ENCODE measurements at places on chromosomes 5 and 9.

- no peak for DNase-seq
These were observed 13.4 kb upstream of the RAD23B start for GRCh38 chr9:107269681-107270080.

DNA sequence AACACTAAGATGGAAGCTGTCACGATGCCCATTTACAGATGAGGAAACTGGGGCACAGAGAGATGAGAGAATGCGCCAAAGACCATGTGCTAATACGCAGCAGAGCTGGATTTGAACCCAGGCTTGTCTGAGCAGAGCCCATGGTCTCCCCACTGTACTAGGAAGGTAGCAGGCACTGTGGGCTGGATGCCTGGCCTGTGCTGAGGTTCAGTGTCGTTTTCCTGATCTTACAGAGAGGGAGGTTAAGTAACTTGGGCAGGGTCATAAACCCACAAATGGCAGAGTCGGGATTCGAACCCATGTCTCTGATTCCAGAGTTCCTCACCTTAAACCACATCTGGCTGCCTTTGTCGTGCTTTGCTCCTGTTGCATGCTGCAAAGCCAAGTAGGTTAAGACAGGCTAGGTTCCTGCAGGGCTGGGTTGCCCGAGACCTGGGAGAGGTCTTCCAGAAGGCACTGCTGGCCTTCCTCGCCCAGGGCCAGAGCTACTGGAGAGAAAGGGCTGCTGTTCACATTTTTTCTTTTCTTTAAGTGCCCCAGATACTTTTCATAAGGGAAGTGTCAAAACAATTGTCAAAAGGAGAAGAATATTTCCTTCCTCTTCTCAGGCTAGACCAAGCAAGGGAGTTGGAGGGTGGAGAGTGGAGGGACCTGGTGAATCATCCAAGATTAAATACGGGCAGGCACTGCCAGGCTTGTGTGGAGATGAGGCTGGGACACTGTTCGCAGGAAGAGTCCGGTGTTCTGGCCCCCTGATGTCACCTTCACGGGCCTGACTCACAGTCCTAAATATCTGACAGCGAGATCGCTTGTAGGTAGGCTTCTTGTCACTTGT, 3.2 kb downstream of the NEK6 start:
- no peak for DNase-seq

DNA sequence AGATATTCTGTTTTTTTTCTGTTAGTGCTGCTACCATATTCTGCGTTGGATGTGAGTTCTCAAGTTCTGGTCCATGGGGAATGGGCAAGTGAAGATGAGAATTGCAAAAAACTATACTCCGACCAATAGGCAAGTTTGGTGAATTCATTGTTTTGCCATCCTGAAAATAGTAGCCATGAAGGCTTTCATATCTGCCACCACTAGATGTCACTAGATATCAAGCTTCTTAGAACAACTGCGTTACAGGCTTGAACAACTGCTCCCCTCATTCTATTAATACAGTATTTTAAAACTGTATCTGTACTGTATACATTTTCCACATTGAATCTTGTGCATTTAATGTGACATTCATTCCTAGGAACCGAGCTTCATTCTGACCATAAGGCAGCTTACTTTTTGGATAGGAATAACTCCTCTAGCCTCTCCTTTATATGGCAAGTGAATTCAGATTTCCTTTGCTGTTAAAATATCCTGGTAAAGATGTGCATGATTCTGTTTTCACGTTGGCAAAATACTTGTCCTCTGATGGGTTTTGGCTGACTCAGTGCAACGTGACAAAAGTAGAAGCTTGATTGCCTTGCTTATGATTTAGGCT, 163.6 kb downstream of the SREK1 start:
- DNase-seq: peak; percentile 63

- DNase-seq: no peak
These were observed 22.5 kb upstream of the SHB start for GRCh38 chr9:38091310-38092199.

GRCh38 chr5:58452566-58453258, 7.2 kb downstream of the PLK2 start:
- no peak for DNase-seq

GRCh38 chr9:5326893-5327548, 12.7 kb downstream of the RLN1 start:
- DNase-seq: peak; percentile 18

DNA sequence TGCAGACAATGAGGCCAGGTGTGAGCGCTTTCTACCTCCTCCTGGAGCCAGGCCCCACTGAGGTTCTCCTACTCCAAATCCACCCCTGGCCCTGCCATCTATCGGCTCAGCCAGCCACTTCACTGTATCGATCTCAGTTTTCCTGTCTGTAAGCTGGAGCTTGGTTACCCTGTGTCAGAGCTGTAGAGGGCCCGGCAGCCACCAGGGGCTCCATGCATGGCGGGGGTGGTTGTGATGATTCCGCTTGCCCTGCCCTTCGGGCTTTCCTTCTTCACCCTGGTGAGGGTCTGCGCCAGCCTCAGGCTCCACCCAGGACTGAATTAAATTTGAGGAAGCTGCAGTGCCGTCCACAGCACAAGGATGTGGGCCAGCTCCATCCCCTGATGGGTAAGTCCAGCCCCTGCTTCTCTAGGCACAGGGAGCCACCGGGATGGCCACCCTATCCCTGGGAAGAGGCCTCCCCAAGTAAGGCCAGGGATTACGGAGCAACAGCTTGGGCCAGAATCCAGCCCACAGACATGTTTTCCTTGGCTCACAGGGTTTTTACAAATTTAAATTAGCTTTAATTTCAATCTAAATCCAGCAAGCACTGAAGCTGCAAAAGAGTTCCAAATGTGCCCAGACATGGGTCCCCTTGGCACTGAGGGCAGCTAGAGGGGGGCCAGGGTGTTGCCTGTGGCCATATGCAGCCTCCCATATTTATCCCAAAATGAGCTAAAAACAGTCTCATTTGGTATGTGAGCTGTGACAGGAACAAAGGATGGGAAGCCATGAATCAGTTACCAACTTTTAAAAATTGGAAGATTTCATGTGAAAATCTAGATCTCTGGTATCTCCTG, 89.1 kb upstream of the FBXW11 start:
- no peak for DNase-seq

DNA sequence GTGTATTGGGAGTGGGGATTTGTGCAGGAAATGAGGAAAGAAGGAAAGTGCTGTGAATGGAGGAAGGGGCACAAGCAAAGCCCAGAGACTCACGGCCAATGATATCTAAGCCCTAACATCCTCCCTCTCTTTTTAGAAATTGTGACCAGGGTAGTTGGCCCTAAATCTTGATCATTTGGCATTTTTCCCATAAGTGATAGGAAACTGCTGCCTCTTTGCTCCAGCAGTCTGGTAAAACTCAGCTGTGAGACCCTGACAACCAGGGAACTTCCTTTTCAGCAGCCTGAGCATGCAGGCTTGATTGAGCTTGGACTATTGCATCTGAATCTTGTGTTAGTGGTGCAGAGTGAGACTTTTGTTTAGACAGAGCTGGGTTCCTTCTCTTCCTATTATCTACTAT, 9.6 kb upstream of the ADRB2 start:
- no peak for DNase-seq

GRCh38 chr5:139820130-139820529, 24.5 kb downstream of the PSD2 start:
- DNase-seq: no peak

- no peak for DNase-seq
These were observed 59.5 kb downstream of the CAMSAP1 start for GRCh38 chr9:135847833-135848232.

DNA sequence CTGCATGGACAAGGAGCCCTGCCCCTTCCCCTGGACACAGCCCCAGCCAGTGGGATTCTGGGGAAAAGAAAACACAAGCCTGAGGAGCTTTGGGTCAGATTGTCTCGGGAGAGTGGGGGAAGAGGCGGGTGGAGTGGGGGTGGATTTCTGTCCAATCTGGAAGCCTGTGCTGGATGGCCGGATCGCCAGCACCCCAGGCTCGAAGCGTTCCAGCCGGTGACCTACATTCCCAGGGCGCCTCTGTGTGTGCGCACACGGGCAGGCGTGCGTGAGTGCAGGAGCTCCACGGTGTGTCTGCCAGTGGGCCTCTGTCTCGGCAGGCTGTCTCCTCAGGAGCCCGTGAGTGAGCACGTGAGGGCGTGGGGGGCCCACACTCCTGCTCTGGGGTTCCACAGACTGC, 74.3 kb upstream of the DAB2IP start:
- DNase-seq: no peak

DNA sequence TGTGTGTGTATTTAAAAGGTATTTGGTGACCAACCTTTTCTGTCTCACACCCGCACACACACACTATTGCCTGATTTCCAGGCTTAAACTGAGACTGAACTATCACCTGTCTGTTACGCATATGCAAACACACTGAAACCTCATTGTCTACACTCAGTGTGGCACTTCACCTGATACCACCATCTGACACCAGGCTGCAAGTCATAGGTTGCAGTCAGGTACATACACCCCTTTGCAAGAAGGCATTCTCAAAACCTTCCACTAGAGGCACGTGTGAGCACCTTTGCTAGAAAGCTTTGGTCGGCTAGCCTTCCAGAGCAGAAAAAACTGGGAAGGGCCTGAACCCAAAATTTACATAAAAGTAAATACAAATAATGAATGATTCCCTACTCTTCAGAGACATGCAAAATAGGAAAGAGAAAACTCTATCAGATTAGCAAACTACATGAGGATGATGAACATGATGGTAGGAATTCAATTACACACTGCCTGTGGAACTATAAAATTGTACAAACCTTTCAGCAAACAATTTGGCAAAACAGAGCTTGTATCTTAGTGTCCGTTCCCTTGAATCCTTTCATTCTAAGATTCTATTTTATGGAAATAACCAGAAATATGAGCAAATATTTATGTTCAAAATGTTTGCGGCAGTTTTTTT, 5.9 kb upstream of the FOXD1 start:
- DNase-seq: peak; percentile 54

DNA sequence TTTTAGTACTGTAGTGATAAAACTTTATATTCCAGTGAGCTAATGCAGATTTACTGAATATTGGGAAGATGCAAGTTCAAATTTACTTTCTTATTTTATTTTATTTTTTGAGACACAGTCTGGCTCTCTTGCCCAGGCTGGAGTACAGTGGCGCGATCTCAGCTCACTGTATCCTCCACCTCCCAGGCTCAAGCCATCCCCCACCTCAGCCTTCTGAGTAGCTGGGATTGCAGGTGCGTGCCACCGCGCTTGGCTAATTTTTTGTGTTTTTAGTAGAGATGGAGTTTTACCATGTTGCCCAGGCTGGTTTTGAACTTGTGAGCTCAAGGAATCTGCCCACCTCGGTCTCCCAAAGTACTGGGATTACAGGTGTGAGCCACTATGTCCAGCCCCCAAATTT, 9.9 kb downstream of the PHAX start:
- DNase-seq: no peak

GRCh38 chr5:143316844-143317631, 86.4 kb downstream of the NR3C1 start:
- peak; percentile 74 for DNase-seq

DNA sequence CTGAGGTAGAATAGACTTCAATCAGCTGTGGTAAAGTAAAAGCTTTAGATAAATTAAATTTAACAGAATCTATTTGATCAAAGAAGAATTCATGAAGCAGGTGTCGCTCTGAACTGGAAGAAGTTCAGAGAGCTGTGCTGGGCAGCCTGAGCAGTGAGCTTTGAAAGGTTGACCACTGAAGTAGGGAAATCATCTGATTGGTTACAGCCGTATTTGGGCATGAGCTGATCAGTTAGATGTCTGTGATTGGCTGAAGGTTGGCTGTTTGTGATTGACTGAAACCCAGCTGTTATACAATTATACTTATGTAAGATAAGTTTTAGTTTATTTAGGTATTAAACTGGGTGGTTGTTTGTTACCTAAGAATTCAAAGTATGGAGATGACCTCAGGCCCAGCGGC, 1174.6 kb downstream of the CDH9 start:
- DNase-seq: no peak

DNA sequence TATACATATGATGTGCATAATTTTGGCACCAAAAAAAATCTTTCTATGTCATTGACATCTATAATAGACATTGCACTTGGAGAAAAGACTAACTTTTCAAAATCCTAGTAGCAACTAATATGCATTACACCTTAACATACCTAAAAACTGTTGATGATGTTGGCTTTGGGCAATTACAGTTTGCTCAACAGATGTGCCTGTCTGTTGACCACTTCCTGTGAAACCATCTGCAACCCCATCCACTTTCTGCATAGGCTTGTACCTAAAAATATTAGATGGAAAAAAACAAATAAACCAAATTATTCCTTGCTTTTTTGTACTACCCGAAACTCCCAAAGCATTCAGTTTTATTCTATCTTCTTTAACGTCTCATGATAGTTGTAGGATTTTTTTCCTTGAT, 248.6 kb downstream of the RFX3 start:
- DNase-seq: no peak

DNA sequence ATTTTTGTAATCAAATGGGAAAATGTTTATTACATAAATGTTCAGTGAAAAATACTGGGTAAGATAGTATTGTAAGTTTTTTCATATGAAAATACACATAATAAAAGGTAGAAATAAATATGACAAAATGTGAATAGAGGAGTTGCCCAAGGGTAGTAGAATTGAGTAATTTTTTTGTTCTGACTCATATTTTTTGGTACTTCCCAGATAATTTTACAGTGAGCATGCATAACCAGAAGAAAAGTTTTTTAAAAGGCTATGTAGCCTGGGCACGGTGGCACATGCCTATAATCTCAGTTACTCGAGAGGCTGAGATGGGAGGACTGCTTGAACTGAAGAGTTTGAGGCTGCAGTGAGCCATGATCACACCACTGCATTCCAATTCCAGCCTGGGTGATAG, 116.9 kb downstream of the PIP5K1B start:
- no peak for DNase-seq

DNA sequence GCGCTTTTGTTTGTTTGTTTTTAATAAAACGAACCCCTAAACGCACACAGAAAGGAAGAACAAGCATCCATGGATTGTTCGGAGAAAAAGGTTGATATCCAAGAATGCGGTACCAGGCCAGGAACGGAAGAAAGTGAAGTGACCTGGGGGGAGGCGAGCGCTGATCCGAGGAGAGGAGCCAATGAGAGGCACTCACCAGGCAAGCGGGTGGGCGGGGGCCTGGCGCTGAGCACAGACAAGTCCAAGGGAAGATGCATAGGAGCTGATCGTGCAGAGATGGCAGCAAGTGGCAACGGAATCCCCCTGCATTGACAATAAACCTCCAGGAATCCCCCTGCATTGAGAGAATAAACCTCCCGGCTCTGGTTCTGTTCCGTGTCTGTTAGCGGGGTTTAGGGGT, 8.4 kb downstream of the OBP2B start:
- DNase-seq: no peak

DNA sequence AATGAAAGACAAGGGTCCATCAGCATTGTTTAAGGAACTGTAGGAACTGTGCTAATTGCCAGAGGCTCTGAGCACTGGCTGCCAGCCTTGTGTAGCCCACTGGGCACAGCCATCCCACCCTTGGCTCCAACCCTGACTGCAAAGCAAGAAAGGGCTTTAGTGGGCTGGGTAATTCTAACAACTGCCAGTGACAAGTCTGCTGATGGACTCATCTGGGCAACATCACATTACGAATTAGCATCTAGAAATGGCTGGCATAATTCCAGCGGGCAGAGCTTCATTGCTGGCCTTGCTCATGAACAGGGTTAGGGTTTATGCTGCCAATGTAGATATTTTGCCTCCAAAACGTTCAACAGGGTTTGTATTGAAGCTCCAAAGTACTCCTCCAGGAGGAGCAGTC, 326.9 kb downstream of the ARHGEF28 start:
- DNase-seq: no peak

- peak; percentile 85 for DNase-seq
These were observed 407.7 kb upstream of the GRAMD2B start for GRCh38 chr5:126015235-126016181.
